Stimulated activated CD8-positive, alpha-beta memory T cell treated with anti-CD3 and anti-CD28 coated beads, Interleukin-7, amount 100 ng/mL, for 48 hours (primary cell): ENCODE measurements at places on chromosomes 6 and 20.

DNA sequence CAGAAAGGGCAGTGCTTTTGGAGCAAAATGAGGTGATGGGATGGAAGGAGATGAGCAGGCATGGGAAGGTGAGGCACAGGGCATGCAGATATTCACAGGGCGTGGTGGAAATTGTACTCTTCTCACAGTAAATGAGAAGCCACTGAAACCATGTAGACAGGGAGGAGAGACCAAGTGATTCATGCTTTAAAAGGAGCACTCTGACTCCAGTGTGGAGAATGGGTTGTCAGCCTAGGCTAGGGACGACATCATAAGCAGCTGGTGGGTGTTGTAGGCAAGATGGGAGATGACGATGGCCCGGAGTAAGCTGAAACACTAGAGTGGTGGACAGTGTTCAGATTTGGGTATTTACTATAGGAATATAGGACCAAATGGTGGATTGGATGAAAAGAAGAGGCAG lies 18.4 kb downstream of the PDE7B start:
- DNase-seq = no peak

DNA sequence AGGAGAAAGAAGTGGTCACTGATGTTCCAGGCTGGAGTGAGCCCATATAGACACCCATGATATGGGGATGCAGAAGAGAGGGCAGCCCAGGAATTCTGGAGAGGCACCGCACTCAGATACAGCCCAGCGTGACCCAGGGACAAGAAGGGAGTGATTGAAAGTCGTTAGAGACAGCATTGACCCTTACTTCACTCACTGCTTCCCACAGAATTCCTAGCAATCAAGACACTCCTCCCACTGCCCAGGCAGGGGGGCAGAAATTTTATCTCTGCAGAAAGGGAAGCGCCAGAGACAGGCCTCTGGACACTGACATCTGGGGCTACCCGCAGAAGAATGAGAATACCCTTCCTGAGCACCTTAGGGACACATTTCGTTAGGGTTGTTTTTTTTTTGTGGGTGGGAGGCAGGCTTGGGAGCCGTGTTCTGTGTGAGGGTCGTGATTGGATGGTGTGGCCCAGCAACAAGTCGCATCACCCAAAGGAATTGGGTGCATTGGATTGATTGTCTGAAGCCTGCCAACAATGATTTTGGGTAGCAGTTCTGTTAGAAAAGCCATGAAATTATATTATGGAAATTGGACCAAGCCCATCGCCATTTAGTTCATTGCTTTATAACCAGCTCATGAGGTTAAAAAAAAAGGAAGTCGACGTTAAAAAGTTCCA lies 45.9 kb upstream of the MAP3K4 start:
- no peak for DNase-seq

DNA sequence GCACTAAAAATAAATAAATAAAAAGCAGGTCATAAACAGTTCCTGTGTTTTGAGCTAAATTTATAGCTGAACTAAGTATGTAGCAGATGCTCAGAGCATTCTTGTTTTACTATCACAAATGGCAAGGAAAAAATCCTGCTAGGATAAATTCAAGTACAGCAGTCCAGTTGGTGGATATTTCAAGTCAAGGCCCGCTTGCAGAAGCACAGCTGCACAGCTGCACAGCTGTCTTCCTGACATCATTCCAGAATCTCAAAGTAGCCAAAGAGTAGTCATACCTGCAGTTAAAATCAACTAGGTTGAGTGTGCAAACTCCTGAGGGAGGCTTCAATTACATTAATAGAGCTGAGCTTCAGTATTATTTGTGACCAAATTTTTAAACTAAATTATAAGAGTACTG lies 297.7 kb upstream of the MANEA start:
- no peak for DNase-seq

GRCh38 chr6:90251295-90251992 lies 45.2 kb downstream of the BACH2 start:
- no peak for DNase-seq

- no peak for DNase-seq
These were observed 49.9 kb upstream of the QKI start for GRCh38 chr6:163364641-163365040.

DNA sequence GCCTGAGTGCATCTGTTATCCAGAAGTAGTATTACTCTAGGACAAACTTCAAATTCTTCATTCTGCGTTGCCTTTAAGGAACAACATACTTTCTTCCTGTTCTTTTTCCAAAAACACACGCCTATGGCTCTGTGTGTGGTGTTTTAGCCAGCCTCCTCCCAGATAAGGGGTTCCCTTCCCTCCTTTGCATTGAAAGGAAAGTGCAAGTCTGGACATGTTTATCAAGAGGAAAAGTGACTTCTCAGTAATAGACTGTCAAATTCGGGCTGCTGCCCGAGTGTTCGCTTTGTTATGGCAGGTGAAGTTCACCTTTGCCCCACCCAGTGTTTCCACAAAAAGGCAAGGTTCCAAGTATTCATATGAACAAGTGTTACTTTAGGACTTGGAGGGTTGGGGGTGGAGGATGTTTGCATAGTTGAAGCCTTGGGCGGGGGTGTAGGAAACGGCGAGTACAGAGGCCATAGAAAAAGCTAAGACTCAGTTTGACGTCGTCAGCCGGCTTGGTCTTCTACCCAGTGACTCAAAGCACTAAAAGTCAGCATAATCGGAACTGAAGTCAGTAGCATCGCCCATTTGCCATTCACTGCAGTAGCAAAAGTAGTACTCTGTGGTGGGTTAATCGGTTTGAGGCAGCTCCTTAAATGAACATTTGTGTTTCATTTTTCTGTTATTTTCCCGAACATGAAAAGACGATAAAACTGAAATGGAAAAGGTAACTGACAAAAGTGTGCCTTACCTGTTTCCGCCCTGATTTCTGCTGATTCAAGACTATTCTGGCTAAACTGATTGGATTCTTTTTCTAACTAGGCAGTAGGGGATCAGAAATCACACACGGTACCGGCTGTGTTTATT lies 12.5 kb downstream of the PRDM1 start:
- peak; percentile 90 for DNase-seq

- DNase-seq = peak; percentile 19
These were observed 30.3 kb downstream of the TBPL1 start for GRCh38 chr6:133983099-133983939.

DNA sequence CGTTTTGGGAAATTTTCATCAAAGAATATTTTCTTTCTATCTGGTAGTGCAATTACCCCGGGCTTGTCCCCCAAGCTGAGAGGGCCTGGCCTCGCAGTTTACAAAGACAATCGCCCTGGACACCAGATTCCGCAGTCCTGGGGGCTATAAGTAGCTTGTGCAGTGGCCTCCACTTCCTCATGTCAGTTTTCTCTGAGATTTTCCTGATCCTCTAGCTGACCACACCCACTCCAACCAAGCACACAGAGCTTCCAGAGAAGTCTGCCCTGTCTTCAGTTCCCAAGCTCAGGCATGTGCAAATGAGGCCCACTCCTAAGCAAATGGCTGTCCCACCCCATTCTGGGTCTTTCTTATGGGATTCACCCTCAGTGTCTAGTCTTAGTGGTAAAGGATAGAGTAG lies 245.3 kb downstream of the MAFB start:
- DNase-seq = no peak

DNA sequence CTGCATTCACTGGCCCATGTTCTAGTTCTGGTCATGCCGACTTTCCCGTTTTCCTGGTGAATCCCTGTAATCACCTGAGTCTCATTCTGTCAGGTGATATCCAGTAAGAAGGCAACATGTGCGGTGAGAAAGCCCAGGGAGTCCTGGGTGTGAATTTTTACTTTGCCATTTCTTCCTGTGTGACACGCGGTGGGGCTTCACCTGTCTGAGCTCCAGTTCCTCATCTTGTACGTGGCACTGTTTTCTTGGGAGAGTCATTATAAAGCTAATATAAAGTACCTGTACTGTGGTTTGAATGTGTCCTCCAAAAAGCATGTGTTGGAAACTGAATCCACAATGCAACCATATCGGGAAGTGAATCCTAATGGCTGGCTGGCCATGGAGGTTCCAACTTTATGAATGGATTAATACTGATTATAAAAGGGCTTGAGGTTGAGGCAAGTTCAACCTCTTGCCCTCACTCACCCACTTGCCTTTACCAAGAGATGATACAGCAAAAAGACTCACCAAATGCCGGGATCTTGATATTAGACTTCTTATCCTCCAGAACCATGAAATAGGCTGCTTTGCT lies 5.1 kb downstream of the HLA-E start:
- no peak for DNase-seq

DNA sequence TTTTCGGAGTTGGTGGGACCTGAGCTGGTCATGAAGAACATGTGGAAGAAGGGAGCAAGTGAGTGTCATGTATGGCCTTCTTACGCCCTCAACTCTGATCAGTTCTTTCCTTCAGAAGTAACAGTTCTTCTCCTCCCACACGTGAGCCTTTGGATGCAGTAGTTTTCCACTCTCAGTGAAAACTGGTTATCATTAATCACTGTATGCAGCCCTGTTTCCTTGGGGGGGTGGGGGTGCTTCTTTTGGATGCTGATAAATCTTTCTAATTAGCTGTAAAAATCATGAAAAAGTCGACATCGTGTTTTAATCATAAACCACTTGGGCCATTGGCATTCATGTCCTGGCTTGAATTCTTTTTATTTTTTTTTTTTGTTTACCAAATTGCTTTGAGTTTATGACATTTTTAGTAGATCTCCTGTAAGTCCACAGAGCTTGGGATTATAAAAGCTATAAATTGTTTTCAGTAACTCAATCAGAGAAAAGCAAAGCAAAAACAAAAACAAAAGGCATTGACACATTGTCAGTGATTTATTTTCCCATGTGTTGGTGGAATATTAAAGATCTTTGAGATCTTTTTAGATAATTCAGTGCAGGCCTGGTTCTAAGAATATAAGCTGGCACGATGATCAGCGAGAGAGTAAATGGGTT lies 84.8 kb downstream of the TRMT11 start:
- no peak for DNase-seq

DNA sequence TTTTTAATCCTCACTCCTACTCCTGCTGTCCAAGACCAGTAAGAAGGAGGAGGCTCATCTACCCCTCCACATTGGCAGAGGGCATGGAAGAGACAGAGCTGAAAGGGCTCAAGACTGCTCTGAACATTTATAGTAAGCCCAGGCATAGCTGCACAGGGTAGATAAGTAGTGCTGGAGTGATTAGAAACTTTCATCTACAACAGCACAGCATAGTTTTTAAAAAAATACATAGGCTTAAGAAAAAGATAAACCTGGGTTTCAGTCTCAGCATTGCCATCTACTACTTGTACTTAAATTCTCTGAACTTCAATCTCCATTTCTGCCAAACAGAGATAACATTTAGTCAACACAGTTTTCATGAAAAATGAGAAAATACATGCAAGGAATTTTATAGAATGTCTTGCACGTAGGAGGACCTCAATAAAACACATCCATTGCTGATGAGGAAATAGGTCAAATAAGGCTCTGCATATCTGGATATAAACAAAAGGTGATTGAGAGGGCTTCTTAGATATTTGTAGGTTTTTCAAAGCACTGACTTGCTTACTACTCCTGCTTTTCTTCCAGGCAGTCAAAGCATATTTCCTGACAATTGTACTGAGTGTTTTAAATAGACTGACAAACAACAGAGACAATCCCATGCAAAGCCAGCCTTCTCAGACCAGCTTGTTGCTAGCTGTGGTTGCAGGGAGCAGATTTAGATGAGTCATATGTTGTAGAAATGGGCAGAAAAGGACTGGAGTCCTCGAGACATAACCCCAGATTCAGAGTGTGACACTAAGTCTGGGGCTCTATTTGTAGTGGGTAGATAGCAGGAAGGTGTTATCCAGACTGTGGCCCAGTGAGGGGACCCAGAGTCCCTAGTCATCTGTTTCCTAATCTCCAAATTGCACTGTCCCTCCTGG lies 107.4 kb upstream of the TAB2 start:
- no peak for DNase-seq
